ENCODE measurements at places on chromosomes 2 and 18.

DNA sequence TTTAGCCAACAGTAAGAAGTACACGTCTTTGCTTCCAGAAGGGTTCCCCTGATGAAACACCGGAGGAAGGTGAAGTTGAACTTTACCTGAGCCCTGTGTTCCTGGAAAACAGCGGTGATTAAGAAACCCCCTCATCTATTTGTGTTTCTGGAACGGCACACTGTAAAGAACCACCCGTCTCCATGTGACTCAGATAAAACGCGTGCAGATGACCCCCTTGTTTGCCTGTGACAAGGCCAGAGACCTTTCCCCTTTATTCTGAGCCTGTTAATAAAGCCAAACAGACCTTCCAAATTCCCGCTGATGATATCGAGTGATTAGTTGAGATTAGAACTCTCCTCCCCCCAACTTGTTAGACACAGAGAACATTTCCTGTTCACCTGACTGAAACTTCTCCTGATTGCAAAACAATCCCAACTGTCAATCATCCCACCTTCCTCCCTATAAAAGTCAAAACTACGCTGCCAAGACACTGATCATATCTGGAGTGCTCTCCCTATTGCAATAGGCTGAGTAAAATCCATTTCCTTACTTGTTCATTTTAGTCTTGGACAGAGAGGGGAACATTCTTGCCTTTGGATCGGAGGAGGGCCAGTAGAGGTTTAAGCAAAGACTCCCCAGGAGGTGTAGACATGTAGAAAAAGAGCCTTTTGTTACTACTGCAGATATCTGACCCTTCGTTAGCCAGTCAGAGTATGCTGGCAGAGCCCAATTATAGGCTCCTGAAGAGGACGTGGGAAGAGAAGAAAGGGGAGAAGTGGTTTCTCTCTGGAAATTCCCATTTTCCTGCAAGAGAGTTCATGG is 914 bp upstream of the IWS1 start:
- no peak for DNase-seq

- no peak for DNase-seq
These were observed 84.3 kb downstream of the EFEMP1 start for GRCh38 chr2:55839182-55839819.

GRCh38 chr18:23340661-23341060 is 112.4 kb upstream of the RIOK3 start:
- no peak for DNase-seq

DNA sequence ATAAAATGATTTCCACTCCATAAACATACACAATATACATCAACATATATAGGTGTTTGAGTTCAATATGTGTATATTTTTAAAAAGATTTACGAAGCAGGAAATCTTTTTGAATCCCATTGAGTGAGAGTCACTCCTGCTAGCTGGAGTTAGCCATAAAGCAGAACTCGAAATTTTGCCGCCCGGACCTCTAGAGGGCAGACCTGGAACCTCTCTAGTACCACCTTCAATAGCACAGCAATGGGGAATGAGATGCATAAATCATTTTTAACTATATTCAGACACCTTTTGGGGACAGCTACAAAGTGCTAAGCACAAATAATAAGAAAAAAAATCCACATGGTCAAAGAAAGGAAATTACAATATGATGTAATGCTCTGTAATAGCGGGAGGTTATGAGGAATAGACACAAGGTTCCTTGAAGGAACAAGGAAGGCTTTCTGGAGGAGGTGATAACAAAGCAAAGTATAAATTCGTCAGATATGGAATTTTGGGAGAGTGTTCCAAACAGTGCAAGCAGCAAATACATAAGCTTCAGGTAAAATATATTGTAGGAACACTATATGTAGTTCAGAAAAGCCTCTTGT is 533.4 kb downstream of the ERBB4 start:
- no peak for DNase-seq

- DNase-seq: no peak
These were observed 1377.0 kb downstream of the SUCLG1 start for GRCh38 chr2:83081826-83082690.

- DNase-seq: no peak
These were observed 650 bp downstream of the ORMDL1 start for GRCh38 chr2:189783451-189783926.

DNA sequence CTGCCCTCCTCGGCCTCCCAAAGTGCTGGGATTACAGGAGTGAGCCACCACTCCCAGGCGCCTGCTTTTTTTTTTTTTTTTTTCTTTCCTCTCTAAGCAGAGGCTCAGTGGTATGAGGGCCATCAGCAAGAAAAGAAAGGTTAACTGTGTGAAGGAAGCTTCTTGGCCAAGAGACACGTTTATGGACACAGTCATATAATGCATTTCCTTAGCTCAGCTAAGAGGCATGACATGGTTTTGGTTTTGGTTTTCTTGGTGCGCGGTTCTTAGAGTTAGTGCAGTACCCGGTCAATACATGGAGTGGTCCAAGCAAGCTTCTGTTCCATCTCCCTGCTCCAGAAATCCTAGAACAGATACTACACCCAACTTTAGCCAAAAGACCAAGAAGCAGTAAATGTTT is 42.6 kb downstream of the RALBP1 start:
- DNase-seq: no peak

DNA sequence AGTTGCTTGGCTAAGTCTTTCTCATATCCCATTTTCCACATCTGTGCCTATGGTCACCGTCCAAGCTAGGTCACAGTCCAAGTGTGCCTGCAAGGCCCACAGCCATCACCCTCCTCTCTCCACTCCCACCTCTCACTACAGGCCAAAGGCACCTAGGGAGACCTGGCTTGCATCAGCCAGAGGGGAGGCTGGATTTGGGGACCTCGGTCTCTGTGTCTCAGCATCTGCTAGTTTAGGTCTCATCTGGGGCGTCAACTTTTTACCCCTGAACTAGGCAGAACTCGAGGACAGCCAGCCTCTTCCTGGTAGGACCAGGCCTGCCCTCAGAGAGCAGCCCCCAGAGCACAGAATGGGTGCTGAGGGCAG is 217.1 kb downstream of the DYSF start:
- DNase-seq: no peak

GRCh38 chr2:100812573-100812972 is 7.4 kb upstream of the NPAS2 start:
- DNase-seq: no peak

DNA sequence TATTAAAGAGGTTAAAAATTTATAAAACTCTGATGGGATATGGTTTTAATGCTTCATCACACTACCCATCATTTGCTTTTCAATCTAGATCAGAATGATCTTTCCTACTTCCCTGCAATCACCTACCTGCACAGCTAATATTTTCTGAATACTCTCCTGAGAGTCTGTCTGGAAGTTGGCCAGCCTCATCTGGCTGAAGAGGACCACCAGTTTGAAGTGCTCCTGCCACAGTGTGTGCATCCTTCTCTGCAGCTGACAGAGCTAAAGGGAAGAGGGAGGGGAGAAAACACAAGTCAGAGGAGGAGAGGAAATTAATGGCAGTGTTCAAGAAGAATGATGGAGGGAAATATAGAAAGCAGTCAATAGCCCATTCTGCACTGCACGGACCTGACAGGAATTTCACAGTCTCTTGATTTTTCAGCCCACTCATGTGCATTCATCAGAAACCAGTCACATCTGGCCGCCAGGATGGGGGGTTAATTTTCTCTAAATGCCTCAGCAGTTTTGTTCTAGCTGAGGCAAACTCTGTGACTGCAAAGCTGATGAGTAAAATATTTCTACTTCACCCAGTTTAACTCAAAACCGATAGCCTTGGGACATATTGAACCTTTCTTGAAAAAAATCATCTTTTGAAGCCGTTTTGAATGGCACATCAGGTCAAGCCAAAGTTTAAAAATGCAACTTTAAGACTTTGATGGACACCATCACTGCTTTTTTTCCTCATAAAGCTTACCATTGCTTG is 201.8 kb upstream of the KLHL14 start:
- DNase-seq: no peak

DNA sequence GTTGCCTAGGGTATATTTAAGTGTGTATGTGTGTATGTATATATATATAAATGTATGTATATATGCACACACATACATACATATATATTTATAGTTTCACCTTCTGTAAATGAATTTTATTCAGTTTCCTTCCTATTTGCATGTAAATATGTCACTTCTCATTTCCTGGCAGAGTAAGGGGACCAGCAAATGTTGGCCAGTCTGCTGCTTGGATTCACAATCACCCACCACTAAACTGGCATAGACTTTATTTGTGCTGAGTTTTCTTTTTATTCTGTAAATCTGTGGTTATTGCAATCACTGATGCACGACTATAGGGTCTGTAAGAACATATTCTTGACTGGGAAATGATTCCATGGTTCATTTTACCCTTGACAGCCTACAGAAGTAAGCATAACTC is 640.4 kb upstream of the FAM98A start:
- DNase-seq: no peak

DNA sequence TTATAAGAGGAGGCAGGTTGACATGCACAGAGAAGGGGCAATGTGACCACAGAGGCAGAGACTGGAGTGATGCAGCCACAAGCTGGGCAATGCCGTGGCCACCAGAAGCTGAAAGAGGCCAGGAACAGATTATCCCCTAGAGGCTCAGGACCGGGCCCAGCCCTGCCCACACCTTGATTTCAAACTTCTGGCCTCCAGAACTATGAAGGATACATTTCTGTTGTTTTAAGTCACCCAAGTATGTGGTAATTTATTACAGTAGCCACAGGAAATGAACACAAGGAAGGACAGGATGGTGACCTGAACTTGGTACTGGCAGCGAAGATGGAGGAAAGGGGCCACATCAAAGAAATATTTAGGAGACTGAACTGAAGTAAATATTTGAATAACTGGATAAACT is 66.8 kb upstream of the RIOK3 start:
- no peak for DNase-seq

GRCh38 chr2:239674981-239675825 is 274.4 kb upstream of the HDAC4 start:
- DNase-seq: no peak

DNA sequence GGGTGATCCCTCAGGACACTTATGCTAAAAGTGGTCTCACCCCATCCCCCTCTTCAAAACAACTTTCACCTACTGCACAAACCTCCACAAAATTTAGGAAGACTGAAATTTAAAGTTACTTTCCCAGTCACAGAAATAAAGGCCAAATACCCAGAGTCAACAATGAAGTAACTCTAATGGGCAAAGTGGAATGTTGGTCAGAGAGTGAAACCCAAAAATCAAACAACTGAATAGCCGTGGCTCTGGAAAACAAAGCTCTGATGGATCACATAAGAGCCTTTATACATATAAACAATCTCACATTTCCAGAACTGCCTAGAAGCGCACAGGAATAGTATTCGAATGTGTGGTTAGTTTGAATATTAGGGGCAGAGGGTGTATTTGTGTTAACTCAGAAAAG is 4.7 kb downstream of the ACVR1 start:
- DNase-seq: no peak

DNA sequence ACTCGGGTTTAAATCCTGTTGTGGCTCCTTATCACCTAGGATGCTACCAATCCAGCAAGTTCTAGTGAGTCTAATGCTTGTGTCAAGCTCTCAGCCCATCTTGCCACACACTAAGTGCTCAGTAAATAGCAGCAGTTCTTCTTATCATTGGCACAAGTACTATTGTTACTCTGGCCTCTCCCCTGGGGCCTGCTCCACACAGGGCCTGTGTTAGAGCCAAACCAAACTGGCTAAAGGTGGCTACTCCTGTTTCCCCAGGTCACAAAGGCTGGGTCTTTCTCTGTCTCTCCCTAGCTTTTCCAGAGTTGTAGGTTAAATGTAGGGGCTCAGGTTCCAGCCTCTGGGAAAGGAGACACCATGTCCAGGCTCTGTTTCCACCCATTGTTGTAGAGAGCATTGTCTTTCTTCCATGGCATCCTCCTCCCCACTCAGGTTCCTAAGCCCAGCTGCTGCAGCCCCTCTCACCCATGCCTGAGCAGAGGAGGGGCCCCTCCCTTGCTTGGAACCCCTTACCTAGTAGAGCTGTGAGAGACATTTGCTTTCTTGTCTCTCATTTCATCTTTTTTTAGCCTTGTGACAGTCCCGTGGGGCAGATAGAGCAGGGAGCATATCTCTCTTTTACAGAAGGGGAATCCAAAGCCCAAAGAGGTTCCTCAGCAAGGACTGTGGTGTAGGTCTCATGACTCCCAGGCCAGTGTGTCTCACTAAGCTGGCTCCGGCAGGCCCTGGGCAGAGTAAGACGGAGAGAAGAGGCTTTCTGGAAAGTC is 56.4 kb upstream of the OTOF start:
- DNase-seq: no peak

- no peak for DNase-seq
These were observed 61.3 kb upstream of the TXNDC2 start for GRCh38 chr18:9824474-9824832.

GRCh38 chr2:27967076-27967475 is 76.5 kb downstream of the BABAM2 start:
- DNase-seq: no peak

GRCh38 chr2:156673333-156673615 is 237.1 kb downstream of the GPD2 start:
- DNase-seq: no peak

- no peak for DNase-seq
These were observed 69.9 kb upstream of the SLC1A4 start for GRCh38 chr2:64919261-64919660.

GRCh38 chr2:169108099-169108884 is 38.9 kb downstream of the DHRS9 start:
- DNase-seq: no peak

GRCh38 chr2:75047992-75048625 is 89.7 kb downstream of the POLE4 start:
- no peak for DNase-seq

- DNase-seq: no peak
These were observed 292.1 kb downstream of the SLC4A3 start for GRCh38 chr2:219919506-219919905.

DNA sequence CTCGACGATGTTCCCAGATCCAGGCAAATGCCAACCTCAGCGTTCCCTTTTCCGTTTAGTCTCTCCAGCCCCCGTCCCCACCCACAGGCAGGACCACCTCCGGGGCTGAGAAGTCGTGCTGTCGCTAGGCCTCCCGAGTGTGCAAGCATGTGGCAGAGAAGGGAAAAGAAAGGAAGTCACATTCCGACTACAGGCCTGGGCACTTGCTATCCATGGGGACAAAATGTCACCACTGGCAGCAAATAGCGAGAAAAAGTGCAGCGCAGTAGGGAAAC is 420 bp downstream of the PIGN start:
- no peak for DNase-seq

GRCh38 chr2:65403529-65403915 is 28.9 kb downstream of the SPRED2 start:
- no peak for DNase-seq

DNA sequence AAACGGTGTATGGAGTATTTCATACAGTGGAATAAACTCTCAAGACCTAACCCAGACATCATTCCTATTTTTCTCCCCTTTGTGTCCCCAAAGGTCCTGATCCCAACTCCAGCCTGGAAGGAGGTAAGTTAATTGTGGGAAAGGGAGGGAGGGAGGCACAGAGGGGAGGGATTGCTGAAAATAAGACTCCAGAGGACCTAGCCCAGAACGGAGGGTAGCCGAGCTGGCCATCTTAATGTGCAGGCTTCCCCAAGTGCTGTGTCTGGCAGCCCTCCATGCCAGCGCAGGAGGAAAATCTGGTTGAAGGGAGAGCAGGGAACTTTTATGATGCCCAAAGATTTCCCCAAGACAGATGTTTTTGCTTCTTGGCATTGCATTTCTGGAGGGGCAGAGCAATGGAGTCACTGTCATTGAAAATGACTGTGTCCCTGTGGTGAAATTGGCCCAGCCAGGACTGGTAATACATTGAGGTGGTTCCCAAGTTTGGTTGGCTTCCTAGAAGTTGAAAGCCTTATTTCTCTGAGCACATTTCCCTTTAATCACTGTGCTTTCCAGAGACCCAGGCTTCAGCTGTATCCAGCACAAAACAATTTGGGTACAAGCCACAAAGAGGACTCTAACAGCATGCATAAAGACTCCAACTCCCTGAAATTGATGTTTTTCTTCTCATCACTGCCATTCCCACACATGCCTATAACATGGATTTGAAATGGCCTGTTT is 202.7 kb downstream of the AGPS start:
- DNase-seq: no peak

Data from activated CD4-positive, alpha-beta T cell treated with anti-CD3 and anti-CD28 coated beads, Interleukin-2, amount 50 U/mL, for 24 hours (primary cell).